ENCODE measurements at places on chromosomes 2 and 18.

- H3K4me3 ChIP-seq: no peak overlapping the region
- H3K27me3 ChIP-seq: no peaks in the 10 kb centered on the region
- no peak for DNase-seq
- no peaks in the 10 kb centered on the region for H3K36me3 ChIP-seq
- no peak overlapping the region for H3K27ac ChIP-seq
Observed at GRCh38 chr2:232890896-232891601, 21.0 kb downstream of the SNORC start.

- no peak overlapping the region for H3K4me3 ChIP-seq
- H3K36me3 ChIP-seq: no peaks in the 10 kb centered on the region
- H3K27me3 ChIP-seq: no peaks in the 10 kb centered on the region
- DNase-seq: no peak
- H3K27ac ChIP-seq: no peak overlapping the region
Observed at GRCh38 chr2:134682726-134683125, 36.1 kb downstream of the TMEM163 start.

DNA sequence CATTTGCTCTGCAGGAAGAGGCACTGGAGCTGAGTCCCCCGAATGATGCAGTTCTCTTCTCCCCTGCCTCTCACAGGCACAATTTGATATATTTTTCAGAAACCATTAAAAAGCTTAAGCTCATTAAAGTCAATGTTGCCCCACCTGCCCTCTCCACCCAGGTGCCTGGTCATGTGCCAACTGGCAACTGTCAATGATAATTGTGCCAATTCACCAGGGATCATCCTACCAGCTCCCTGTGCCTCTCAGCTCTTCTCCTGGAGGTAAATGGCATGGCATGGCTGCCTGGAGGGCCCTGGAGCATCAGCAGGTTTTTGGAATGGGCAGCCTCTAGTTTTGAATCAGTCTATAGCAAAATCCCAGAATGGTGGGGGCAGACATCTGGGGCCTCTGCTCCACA is 279.6 kb upstream of the ID2 start:
- no peaks in the 10 kb centered on the region for H3K27me3 ChIP-seq
- H3K36me3 ChIP-seq: no peaks in the 10 kb centered on the region
- no peak overlapping the region for H3K4me3 ChIP-seq
- DNase-seq: no peak

DNA sequence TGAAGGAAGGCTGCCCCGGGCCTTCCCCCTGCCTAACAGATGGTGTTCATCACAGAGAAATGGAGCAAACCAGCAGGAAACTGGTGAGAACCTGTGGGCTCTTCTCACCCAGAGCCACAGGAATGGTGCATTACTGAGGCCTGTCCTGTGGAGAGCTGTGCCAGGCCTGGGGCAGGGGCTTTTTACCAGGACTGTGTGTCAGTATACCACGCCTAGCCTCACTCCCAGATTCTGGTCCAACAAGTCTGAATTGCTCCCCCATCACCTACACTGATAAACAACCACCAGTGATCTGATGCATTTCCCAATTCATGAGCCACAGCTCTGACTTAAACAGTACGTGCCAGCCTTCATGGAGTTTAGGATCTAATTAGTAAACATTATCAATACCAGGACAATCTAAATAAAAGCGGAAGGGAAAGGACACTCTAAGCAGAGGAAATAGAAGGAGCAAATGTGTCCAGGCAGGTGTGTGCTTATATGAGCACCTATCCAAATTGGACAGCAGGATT is 8.9 kb upstream of the DGUOK start:
- DNase-seq: no peak
- no peaks in the 10 kb centered on the region for H3K36me3 ChIP-seq
- no peaks in the 10 kb centered on the region for H3K4me1 ChIP-seq
- H3K27ac ChIP-seq: no peak overlapping the region
- H3K4me3 ChIP-seq: no peak overlapping the region

GRCh38 chr18:79928563-79928960 is 22.9 kb downstream of the SLC66A2 start:
- no peaks in the 10 kb centered on the region for H3K27me3 ChIP-seq
- no peaks in the 10 kb centered on the region for H3K4me1 ChIP-seq
- peaks cover 9% of the 10 kb centered on the region for H3K36me3 ChIP-seq
- no peak for DNase-seq
- no peak overlapping the region for H3K4me3 ChIP-seq

Data from CD8-positive, alpha-beta memory T cell (primary cell).